ENCODE measurements at places on chromosomes 6 and 20.

- no peak for DNase-seq
These were observed 41.6 kb downstream of the ANKEF1 start for GRCh38 chr20:10076126-10077080.

DNA sequence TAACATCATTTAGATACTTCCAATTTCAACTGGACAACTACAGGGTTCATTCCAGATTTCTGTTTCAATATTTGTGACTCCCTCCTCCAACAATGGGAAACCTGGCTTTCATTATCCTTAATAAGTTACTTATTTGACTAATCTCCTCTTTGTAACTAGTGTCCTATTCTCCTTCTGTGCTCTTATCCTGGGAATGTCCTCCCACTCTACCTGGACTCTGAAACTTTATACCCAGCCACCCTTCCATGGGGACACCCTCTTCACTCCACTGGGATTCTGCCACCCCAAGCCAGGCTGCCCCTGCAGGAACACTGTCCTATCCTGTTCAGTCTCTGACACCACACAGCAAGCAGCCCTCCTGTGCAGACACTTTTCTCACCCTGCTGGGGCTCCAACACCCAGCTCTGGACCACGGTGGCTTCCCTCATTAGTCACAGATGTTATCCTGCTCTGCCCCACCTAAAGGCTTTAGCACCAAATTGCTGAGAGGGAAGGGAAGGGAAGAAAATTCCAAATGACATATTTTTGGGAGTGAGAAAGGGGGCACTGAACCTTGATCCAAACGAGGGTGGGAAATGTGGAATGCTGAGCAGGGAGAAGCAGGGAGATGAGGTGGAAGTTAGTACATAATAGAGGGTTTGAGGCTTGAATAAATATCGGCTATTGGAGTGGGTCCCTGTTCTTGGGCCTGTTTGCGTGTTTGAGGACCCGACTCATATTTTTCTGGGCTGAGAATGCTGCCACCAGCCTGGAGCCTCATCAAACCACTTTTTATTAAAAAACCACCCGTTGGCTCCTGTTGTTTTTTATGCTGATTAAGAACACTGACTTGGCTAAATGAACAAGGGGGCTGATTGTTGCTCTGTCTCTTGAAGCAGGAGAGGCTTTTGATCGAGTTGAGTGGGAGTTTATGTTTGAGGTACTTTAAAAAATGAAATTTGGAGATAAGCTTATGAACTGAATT, 54.0 kb upstream of the AKIRIN2 start:
- no peak for DNase-seq

- no peak for DNase-seq
These were observed 68.1 kb upstream of the CEP85L start for GRCh38 chr6:118719351-118720124.

DNA sequence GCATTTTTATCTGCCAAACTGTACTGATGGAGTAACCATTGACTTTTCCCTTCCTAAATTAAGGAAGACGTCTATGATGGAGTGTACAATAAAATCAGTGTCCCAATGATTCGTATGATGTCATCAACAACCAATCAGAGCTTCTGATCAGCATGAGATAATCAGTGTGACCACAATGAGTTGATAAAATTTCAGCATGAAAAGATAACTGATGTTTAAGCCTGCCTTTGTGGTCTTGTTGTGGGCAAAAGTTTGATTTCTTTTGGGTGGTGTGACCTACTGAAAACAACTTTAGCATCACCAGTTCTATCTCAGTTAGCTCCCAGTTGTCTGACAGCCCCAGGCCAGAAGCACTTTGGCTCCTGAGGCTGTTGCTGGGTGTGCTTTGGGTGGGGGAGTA, 3.3 kb downstream of the PCIF1 start:
- DNase-seq = no peak

GRCh38 chr6:33344701-33345697, 27.5 kb upstream of the ZBTB22 start:
- DNase-seq = peak; percentile 61

DNA sequence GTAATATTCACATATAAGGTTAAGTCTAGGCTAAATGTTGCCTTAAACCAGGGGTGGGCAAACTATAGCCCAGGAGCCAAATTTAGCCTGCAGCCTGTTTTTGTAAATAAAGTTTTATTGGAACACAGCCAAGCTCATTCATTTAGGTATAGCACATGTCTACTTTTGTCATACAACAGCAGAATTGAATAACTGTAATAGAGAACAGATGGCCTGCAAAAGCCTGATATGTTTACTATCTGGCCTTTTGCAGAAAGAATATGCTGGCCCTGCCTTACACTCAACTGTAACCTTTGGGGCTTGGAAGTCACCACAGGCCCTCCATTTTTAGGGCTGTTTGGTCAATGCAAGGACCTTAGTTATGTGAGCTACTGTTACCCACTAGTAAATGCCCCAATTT, 17.7 kb upstream of the BCLAF1 start:
- no peak for DNase-seq

- no peak for DNase-seq
These were observed at the start of gene IYD for GRCh38 chr6:150368762-150369161. TSS of gene IYD (plus strand) at chr6:150369012. CDS start at chr6:150369032, 20 bp downstream.

DNA sequence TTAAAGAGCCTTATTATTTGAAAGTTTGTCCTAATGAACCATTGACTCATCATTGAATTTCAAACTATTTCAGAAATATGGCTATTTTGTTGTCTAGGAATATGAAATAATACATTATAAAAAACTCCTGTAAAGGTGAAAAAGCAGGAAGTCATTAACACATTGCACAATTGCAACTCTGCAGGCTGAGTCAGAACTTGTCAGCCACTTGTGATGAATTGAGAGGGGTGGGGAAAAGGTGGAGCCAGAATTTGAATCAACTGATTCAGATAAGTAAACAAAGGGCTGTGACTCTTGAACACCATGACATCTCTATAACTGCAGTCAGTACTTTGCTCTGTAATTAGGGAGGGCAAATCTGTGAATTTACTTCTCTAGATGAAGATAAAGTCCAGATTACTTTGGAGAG, 6.0 kb downstream of the C6orf141 start:
- no peak for DNase-seq

GRCh38 chr6:34350137-34350933, 42.1 kb downstream of the NUDT3 start:
- DNase-seq = no peak

DNA sequence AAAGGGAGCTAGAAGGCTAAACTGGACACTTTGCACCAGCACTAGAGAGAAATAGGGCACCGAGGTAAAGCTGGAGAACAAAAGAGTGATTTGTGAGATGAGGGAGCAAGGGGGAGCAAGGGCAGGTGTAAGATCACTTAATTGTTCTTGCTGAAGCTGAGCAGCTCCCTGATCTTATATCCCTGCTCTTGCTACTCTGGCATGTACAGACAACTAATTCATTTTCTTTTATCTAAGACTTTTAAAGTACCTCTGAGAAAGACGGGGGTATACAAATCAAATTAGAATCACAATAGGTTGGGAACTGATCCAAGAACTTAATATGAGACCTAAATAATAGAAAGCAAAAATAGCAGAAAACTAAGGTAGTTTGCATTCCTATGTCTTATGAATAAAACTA, 381.7 kb upstream of the POU3F2 start:
- no peak for DNase-seq

GRCh38 chr6:54958446-54958845, 111.9 kb downstream of the FAM83B start:
- DNase-seq = no peak

GRCh38 chr6:106417572-106418147, 57.1 kb downstream of the CRYBG1 start:
- DNase-seq = no peak

DNA sequence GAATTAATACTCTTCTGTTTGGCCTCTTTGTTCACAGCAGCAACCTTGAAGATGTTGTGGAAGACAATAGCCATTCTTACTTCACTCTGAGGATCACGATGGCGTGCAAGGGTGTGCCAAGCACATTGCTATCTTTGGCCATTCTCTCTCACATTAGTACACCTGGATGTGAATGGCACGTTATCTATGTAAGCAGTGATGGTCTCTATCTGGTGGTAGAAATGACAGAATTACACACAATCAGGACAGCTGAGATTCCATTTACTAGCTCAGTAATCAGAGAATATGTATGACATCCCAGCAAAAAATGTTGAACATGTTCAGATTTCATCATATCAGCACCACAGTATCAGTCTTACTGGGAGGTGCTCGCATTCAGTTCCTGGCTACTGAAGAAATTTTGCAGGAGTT, 116.2 kb downstream of the LCA5 start:
- DNase-seq = no peak

GRCh38 chr6:169240591-169241390, 12.9 kb downstream of the THBS2 start:
- no peak for DNase-seq

DNA sequence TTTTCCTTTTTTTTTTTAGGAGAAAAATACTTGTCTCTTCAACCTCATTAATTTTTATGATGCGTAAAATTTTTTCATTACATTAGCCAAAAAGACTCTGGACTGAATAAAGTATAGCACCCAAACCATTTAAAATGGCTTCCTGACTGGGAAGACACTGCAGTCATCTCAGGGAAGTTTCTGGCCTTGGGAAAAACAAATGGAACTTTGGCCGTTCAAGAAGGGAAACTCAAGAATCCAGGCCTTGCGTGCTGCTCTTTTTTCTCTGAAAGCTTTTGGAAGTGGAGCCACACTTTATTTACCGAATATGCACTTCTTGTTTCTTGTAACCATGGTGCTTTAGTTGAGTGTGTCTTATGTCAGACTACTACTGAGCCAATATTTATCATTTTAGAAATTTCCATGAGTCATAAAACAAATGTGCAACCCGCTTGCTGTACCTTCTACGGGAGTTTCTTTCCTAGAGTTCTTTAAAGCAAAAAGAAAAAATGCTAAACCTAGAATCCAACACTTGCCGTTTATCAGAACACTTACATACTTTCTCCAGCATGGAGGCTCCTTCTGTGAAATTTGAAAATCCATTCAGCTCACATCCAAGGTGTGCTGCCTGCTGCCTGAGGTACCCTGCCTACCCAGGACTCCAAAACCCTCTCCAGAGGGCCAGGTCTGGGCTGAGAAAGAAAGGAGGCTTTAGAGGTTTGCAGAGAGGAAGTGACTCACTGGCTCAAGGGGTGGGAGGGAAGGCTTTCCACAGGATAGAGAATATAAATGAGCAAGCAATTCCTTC, 11.5 kb upstream of the DSTN start:
- no peak for DNase-seq

GRCh38 chr20:62360854-62361798, 6.0 kb downstream of the LAMA5 start:
- no peak for DNase-seq

- no peak for DNase-seq
These were observed 105.1 kb downstream of the TRMT11 start for GRCh38 chr6:126091466-126091865.

GRCh38 chr6:108968325-108969316, 120.4 kb downstream of the ARMC2 start:
- no peak for DNase-seq

- DNase-seq = no peak
These were observed 490 bp downstream of the MMUT start for GRCh38 chr6:49462599-49462926.

DNA sequence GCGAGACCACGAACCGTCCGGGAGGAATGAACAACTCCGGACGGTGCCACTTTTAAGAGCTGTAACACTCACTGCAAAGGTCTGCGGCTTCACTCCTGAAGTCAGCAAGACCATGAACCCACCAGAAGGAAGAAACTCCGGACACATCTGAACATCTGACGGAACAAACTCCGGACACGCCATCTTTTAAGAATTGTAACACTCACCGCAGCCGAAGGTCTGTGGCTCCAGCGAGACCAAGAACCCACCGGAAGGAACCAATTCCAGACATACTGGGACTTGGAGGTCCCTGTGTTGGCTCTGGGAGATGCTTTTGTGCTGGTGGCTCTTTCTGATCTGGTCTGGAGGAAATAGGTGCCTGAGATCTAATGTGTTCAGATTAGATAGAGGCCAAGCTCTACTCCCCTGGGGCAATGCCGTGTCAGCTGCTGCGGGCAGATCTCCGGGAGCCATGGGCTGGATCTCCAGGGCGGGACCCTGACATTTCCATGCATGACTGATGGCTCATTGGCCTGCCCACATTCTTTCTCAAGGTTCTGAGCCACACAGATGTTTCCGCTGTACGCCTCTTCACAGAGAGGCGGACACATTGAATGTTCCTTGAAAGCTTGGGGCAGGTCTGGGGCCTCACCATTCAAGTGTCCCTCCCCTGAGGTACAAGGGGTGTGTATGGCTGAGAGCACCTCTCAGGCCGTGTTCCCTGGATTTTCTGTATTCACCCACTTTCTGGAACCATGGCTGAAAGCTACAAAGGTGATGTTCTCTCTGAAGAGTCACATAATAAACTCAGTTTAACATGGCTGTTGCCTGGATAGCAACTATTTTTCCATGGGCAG, 29.3 kb downstream of the GMPR start:
- no peak for DNase-seq

DNA sequence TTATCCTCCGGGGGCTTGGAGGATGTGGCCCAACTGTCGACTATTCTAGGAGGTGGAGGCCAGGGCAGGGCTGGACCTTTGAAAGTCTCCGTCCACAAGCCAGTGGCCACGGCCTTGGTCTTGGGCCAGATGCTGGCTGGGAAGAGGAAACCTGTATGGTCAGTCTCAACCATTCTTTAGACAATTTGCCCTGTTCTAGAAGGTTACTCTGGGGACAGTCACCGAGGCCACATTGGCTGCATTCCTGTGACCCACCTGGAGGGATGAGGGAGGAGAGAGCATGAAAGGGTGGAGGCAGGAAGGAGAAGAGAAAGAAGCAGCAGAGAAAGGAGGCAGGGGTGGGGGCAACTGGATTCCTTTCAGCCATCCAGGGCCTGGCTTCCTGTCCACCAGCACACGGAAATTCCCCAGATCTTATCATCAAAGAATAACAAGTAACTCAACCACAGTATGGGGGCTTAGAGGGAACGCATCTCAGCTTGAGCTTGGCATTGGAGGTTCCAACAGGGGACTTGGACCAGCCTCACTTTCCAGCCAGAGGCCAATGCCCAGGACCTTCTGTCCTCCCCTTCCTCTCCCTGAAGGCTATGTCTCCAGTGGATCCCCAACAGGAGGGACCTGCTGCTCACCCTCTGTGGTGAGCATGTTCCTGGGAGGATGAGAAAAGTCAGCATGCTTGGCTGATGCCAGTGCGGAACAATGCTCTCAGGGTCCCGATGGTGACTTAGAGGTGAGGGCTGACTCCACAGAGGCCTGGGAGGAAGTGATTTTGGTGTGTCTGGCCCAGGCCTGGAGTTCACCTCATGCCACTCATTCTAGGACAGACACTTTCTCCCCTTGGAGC, 30.4 kb downstream of the TGM2 start:
- DNase-seq = no peak

GRCh38 chr6:10140136-10140535, 274.7 kb downstream of the TFAP2A start:
- no peak for DNase-seq
